ENCODE measurements at places on chromosomes 12 and 14. TPM values are rescaled to one million over a fixed set of nuclear protein-coding genes. Genes with fewer than 3 reads are reported as not detected.

GNB3 gene
- total RNA-seq, result not detected

OR6C2 gene
- total RNA-seq, result not detected

- H3K4me3 ChIP-seq, result no peak overlapping the region
- H3K27me3 ChIP-seq, result no peaks in the 10 kb centered on the region
- H3K4me1 ChIP-seq, result no peaks in the 10 kb centered on the region
- DNase-seq, result no peak
Measured at GRCh38 chr14:82075566-82075965, 541.9 kb upstream of the SEL1L start.

- H3K27me3 ChIP-seq, result no peaks in the 10 kb centered on the region
- no peak overlapping the region for H3K4me3 ChIP-seq
- DNase-seq, result no peak
- H3K27ac ChIP-seq, result no peak overlapping the region
Measured at GRCh38 chr12:18391151-18391550, 129.8 kb downstream of the PIK3C2G start.

DNA sequence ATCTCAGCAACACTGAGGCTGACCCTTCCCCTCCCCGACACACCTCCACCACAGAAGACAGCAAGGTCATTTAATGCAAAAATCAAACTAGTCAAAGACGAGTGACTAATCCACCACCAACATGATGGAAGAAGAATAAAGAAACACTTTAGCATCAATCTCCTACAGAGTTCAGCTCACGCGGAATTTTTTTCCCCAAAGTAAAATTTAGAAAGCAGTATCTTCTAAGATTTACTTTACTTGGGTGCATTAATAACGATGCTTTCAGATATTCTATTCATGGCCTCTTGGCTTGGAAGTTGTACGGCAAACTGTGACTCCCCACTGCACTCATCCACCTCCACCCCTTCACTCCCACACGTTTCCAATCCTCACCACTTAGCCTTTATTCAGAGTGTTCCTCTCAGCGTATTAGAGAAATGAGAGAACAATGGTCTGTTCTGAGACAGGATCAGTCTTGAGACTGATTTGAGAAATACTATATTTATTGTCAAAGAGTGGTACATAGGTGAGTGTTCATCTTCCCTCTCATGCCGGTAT is 1.9 kb downstream of the EGLN3 start:
- no peak overlapping the region for H3K27ac ChIP-seq
- peaks cover 24% of the 10 kb centered on the region for H3K27me3 ChIP-seq
- H3K4me1 ChIP-seq, result peaks cover 18% of the 10 kb centered on the region
- DNase-seq, result no peak
- H3K4me3 ChIP-seq, result no peak overlapping the region

- peak overlapping the region; percentile 91 for H3K27ac ChIP-seq
- peaks cover 12% of the 10 kb centered on the region for H3K36me3 ChIP-seq
- H3K4me1 ChIP-seq, result peaks cover 32% of the 10 kb centered on the region
- no peaks in the 10 kb centered on the region for H3K27me3 ChIP-seq
- H3K4me3 ChIP-seq, result peak overlapping the region; percentile 95
Measured at GRCh38 chr12:7129287-7129871, 690 bp upstream of the RBP5 start.

GRCh38 chr14:101215927-101216326 is 312.4 kb upstream of the RTL1 start:
- no peaks in the 10 kb centered on the region for H3K4me1 ChIP-seq
- no peaks in the 10 kb centered on the region for H3K27me3 ChIP-seq
- no peak overlapping the region for H3K4me3 ChIP-seq
- no peak for DNase-seq
- H3K27ac ChIP-seq, result no peak overlapping the region
- H3K36me3 ChIP-seq, result no peaks in the 10 kb centered on the region

- no peak for DNase-seq
- no peak overlapping the region for H3K27ac ChIP-seq
- H3K27me3 ChIP-seq, result no peaks in the 10 kb centered on the region
- H3K36me3 ChIP-seq, result no peaks in the 10 kb centered on the region
- H3K4me3 ChIP-seq, result no peak overlapping the region
- no peaks in the 10 kb centered on the region for H3K4me1 ChIP-seq
Measured at GRCh38 chr12:18479256-18479655, 217.9 kb downstream of the PIK3C2G start.

- H3K27me3 ChIP-seq, result no peaks in the 10 kb centered on the region
- no peak overlapping the region for H3K27ac ChIP-seq
- H3K4me1 ChIP-seq, result peaks cover 28% of the 10 kb centered on the region
Measured at GRCh38 chr14:95464514-95464913, 51.9 kb downstream of the SYNE3 start.

- no peaks in the 10 kb centered on the region for H3K36me3 ChIP-seq
- no peaks in the 10 kb centered on the region for H3K4me1 ChIP-seq
- no peaks in the 10 kb centered on the region for H3K27me3 ChIP-seq
- no peak overlapping the region for H3K4me3 ChIP-seq
- no peak overlapping the region for H3K27ac ChIP-seq
Measured at GRCh38 chr14:58693048-58693447, 55.3 kb downstream of the DACT1 start.

DNA sequence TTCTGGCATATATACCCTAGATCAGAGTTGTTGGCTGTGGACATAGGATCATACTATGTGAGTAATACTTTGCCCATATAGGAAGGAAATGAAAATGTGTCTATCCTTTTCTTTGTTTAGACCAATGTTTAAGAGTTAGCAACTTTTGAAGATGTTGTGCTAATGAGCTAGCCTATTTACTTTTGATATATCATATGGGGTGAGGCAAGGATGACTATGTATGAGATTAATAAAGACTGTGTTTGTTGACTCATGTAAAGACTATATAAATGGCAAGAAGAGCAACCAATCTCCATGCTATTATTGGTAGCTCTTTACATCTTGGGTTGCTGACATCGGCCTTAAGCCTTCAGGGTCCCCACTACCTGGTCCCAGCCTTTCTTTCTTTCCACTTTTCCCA is 289.4 kb downstream of the CCDC91 start:
- H3K27ac ChIP-seq, result no peak overlapping the region
- H3K36me3 ChIP-seq, result peaks cover 2% of the 10 kb centered on the region
- H3K4me1 ChIP-seq, result no peaks in the 10 kb centered on the region
- DNase-seq, result no peak

Data from natural killer cell (primary cell).